Fibroblast of upper back skin (primary cell): ENCODE measurements at places on chromosomes 4 and X.

DNA sequence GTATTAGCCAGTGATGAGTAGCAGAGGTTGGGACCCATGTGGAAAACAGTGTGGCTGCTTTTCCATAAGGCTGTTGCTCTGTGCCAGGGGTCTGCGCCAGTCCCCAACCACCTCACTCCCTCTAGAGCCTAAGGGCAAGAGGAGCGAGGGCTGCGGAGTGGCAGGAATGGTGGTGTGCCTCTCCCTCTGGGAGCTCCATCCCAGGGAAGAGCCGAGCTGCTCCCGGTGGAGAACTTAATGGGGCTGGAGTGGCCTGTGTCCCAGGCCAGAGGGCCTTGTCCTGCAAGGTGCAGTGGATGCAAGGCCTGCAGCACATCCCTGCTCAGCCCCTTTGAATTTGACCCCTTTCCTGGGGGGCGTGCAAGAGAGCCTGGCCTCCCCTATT is 105.4 kb upstream of the GRXCR1 start:
- no peak for DNase-seq

DNA sequence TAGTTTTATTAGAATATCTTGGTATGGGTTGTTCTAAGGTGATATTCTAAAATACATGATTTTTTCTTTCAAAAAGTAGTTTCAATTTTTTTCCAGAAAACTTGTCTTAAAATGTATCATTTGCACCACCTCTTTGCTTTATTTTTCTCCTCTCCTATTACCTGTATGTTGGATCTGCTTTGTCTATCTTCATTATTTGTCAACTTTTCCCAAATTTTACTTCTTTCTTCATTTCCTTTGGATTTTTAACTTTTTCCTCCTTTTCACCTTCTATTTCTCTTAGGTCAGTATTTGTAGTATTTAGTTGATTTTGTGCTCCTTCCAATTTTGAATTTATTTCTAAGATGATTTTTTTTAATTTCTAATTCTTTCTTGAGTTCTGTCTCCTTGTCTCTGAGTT is 169.6 kb downstream of the APBB2 start:
- DNase-seq, result no peak

DNA sequence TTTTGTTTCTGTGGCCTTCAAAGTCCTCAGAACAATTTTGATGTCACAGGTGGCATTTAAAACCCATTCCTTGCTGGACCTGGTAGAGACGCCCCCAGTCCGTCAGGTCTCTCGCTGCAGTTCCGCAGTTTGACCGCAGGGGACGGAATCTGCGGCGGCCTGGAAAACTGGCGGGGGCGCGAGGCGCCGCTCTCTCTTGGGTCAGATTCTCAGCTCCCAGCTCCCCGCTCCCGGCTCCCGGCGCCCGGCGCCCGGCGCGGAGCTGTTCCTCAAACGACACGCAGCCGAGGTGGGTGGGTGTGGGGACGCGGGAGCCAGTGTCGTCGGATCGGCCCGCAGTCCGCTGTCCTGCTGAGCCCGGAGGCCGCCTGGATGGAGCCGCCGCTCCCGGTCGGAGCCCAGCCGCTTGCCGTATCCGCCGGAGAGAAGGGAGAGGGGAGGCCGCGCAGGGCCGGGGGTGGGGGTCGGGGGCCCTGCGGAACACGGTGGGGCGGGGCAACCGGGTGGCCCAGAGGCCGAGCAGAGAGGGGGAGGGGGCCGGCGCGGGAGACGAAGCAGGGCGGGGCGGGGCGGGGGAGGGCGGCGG is at the start of gene OCRL:
Gene OCRL, plus strand, starts transcription at position 192 of the 586 bp plus-strand sequence. Its CDS starts 181 bp downstream, at position 373.
- peak; percentile 57 for DNase-seq

DNA sequence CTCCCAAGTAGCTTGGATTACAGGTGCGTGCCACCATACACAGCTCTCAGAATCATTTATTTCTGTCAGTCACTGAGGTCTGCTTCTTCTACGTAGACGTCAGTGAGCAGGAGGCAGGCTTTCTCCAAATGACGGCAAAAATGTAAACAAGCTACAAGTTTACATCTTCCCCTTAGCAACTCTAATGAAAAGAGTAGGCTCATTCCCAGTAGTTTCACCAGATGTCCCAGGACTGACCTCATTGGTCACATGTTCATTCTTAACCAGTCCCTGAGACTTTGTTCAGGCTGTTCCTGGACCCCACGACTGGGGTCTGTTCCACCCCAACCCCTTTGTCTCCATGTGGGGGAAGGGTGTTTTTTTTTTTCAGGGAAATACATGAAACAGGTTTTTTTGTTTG is 67.1 kb downstream of the TENM3 start:
- no peak for DNase-seq

GRCh38 chr4:19317377-19317776 is 934.3 kb upstream of the SLIT2 start:
- no peak for DNase-seq

DNA sequence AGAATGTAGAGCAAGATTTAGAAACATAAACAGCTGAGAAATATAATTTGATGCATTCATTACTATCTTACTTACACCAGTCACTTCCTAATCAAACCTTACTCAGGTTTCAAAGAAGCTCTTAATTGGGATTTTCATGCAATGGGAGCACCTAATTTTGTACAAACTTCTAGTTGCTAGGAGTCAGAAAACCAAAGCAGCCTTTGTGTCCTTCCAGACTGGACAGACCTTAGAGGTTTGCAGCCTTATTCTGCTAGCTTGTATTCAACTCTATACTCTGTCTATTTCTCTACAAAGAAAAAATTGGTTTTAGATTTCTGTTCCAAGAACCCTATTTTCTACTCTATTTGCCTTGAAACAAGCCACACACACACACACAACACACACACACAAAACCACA is 19.4 kb downstream of the GABRA2 start:
- DNase-seq, result no peak

DNA sequence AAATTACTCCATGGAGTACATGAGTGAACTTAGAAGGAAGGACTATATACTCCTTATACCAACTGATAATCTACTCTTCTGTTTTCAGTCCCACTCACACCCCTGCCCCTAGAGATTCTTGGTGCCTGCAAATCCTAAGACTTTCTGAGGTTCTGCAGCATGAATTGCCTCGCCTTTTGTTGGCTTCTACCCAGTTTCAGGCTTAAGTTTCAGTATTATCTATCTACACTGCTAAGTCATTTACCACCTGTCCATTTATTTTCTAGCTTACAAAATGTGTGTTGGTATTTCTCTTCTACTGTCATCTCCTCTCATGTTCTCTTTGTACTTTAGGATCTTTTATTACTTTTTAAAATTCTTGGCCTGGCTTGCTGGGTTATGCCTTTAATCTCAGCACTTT is 94.4 kb upstream of the AMOT start:
- no peak for DNase-seq

- peak; percentile 47 for DNase-seq
Observed at GRCh38 chr4:31370866-31371465, 650.8 kb downstream of the PCDH7 start.

GRCh38 chrX:134969726-134970125 is 21.1 kb upstream of the SMIM10 start:
- peak; percentile 41 for DNase-seq

DNA sequence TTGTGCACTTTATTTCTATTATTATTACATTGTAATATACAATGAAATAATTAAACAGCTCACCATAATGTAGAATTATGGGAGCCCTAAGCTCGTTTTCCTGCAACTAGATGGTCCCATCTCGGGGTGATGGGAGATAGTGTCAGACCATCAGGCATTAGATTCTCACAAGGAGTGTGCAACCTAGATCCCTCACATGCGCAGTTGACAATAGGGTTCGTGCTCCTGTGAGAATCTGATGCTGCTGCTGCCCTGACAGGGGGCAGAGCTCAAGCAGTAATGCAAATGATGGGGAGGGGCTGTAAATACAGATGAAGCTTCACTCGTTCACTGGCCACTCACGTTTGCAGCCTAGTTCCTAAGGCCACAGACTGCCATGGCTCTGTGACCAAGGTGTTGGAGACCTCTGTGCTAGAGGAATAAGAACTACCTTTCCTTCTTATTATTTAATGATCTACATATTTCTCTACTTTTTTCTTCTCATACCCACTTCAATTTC is 492.9 kb upstream of the INTU start:
- DNase-seq, result no peak

DNA sequence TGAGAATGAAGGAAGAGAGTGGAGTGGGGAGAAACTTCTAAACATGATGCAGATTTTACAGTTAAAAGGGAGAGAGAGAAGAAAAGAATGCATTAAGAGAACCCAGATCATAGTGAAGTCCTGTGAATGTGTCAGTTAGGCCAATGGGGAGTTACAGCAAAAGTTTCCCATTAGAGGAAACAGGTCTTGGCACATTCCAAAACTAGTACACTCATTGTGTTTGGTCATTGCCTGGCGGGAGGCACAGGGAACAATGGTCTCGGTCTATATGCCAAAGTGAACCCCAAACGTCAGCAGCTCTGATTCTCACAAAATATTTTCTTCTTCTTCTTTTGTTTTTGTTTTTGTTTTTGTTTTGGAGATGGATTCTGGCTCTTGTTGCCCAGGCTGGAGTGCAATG is 284.5 kb upstream of the CTSO start:
- no peak for DNase-seq

DNA sequence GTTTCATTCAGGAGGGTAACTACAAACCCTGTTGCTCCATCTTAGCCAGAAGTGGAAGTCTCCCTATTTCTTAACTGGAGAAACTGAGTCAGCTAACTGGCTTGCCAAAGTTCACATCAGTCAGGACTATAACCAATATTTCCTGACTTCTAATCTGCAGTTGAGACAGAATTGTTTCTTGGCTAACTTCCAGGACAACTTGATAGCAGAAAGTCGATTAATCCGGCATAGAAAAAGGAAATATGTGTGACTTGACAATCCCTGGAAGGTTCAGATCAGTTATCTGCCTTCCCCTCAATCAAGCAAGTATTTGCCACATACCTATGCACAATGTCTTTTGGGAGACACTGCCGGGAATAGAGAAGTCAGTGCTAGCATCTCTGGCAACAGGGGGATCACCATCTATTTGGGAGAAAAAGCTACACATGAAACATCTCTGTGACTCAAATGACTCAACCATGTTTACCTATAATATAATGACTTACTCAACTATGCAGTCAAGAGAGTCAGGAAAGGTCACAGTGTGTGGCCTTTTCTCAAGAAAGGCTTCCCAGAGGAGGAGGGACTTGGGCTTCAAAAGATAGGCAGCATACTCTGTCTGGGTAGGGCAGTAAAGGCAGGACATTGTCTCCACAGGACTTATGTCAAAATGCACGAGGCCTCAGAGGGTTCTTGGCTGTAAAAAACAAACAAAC is 12.4 kb upstream of the LONRF3 start:
- DNase-seq, result no peak

DNA sequence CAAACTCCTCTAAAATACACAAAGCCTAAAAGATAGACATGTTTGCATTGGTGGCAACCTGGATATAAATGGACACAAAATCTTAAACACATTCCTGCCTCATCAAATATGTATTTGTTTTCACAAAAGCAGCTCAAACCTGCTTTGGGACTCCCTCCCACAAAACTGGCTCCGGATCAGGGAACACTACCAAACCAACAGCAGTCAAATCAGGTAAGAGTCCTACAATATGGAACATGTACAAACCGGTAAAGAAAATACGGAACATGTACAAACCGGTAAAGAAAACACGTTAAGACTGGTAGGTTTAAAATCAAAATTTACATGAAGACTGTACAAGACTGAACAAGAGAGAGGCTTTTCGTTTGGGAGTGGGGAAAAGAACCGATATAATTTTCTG is 4.3 kb downstream of the AMTN start:
- DNase-seq, result no peak

DNA sequence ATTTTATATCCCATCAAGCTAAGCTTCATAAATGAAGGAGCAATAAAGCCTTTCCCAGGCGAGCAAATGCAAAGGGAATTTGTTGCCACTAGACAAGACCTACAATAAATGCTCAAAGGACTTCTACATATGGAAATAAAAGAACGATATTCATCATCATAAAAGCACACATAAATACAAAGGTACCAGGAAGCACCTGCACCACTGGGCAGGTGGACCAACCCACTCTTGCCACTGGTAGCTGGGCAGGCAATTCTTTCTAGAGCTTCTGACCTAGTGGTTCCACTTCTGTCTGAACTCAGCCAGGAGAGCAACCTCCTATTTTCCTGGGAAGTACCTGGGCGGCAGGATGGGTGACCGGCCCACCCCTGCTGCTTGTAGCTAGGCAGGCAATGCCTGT is 237.2 kb upstream of the ITM2A start:
- no peak for DNase-seq
